Activated CD8-positive, alpha-beta T cell treated with anti-CD3 and anti-CD28 coated beads for 36 hours (primary cell): ENCODE measurements at places on chromosomes 7 and 10. TPM values are rescaled to one million over a fixed set of nuclear protein-coding genes. Genes with fewer than 3 reads are reported as not detected.

The CC2D2B gene
- not detected for total RNA-seq

The NEBL gene
- 0.34 TPM for total RNA-seq

The ZDHHC16 gene
- 23.8 TPM for total RNA-seq

The TAS2R38 gene
- total RNA-seq: not detected

The IFIT2 gene
- 41.6 TPM for total RNA-seq

The IGF2BP3 gene
- total RNA-seq: 0.61 TPM

The EVX1 gene
- not detected for total RNA-seq

The NUTM2E gene
- total RNA-seq: 0.23 TPM

The JCAD gene
- total RNA-seq: not detected

The CPVL gene
- not detected for total RNA-seq

The HNRNPF gene
- 442 TPM for total RNA-seq

The LIPJ gene
- not detected for total RNA-seq

The RPEL1 gene
- total RNA-seq: not detected

The PTN gene
- total RNA-seq: not detected

The MKX gene
- 0.81 TPM for total RNA-seq

The C10orf143 gene
- 5.1 TPM for total RNA-seq

The SPDYE3 gene
- not detected for total RNA-seq

The CFAP46 gene
- total RNA-seq: 0.34 TPM
